Cortex of kidney (tissue), 1 donor: ENCODE measurements at places on chromosomes 1 and 21.

GRCh38 chr1:18734001-18734400 lies 103.4 kb downstream of the PAX7 start:
- no peak for DNase-seq

DNA sequence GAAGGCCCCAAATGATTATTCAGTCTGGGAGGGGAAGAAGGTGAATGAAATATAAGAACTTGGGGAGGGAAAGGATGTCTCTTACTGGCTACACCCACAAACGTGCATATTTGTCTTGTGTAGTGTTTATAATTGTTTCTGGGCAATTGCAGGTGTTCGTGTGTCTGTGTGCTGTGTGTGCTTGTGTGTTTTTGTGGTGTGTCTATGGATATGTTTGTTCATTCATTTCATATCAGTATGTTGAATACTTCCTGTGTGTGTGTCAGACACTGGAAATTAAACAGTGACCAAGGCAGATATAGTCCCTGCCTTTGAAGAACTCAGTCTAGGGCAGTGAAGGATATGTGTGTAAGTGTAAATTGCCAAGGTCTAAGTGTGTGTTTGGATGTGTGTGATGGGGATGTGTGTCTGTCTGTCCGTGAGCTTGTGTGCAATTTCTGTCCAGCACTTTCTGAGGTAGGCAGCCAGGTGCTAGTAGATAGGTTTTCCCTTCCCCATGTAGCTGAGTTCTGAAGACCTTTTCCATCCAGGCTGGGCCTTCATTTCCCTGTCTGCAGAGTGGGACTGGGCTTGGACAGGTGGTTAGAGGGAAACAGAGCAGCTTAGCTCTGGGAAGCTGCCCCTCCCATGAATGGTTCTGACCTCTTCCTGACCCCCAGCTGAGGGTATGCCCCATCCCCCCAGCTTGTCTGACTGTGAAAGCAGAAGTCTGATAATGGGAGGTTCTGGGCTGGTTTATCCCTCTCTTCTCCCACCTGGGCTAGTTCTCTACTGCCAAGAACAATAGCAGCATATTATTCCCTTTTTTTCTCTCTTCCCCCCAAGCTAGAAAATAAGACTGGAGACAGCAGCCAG lies 3.8 kb downstream of the AGO1 start:
- DNase-seq, result no peak

GRCh38 chr1:155529929-155530328 lies 32.7 kb downstream of the ASH1L start:
- no peak for DNase-seq

- DNase-seq, result no peak
Measured at GRCh38 chr1:226279498-226279897, 29.5 kb downstream of the LIN9 start.

GRCh38 chr1:177007437-177008161 lies 156.9 kb downstream of the ASTN1 start:
- DNase-seq, result no peak

GRCh38 chr21:42706765-42707164 lies 53.3 kb downstream of the PDE9A start:
- no peak for DNase-seq

DNA sequence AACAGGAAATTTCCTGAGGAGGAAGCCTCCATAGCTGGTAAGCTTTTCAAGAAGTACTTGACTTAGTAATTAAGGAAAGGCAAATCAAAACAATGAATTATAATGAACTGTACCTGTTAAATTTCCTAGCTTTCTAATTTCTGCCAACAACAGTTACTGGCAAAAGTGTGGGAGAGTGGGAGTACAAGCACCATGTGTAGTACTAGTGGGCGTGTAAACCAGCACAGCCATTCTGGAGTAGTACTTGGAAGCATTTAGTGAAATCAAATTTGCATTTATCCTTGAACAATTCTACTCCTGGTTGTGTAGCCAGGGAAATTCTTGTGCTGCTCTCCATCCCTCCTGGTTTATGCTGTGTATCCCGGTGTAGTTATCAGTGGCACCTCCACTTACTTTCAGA lies 190.8 kb downstream of the PRDM2 start:
- no peak for DNase-seq

- DNase-seq, result no peak
Measured at GRCh38 chr1:5394111-5394510, 598.1 kb downstream of the NPHP4 start.

DNA sequence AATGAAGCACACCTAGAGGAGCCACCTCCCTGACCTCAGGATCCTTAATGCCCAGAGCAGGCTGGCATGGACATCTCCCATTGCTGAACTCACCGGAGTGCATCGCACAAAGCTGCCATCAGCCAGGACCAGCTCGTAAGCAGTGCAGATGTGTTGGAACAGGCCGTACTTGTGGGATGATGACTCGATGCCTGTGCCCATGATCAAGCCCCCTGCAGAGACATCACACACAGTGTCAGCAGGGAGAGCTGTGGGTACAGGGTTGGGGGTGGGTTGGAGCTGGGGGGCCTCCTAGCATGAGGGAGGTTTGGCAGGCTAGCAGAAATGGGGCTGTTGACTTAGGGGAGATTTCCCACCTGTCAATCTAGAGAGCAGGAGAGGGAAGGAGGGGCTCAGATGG lies 12.0 kb downstream of the DHCR24 start:
- no peak for DNase-seq

DNA sequence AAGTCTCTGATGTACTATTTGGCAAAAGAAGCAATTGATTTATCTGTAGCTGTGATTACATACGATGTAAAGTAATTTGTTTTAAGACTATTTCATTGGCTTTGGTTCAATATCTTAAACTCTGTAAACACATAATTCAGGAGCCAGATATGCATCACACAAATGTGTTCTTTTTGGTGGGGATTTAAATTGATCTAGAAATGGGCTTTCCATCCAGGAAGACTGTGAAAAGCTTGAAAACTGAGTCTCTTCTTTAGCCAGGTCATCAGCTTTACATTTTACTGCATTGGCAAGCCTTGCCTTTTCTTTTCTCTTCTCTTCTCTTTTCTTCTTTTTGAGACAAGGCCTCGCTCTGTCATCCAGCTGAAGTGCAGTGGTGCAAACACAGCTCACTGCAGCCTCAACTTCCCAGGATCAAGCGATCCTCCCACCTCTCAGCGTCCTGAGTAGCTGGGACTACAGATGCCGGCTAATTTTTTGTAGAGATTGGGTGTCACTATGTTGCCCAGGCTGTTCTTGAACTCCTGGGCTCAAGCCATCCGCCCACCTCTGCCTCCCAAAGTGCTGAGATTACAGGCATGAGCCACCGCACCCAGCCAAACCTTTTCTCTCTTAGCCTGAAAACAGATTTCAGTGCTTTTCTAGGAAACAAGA lies 1.4 kb downstream of the RCAN3 start:
- no peak for DNase-seq

DNA sequence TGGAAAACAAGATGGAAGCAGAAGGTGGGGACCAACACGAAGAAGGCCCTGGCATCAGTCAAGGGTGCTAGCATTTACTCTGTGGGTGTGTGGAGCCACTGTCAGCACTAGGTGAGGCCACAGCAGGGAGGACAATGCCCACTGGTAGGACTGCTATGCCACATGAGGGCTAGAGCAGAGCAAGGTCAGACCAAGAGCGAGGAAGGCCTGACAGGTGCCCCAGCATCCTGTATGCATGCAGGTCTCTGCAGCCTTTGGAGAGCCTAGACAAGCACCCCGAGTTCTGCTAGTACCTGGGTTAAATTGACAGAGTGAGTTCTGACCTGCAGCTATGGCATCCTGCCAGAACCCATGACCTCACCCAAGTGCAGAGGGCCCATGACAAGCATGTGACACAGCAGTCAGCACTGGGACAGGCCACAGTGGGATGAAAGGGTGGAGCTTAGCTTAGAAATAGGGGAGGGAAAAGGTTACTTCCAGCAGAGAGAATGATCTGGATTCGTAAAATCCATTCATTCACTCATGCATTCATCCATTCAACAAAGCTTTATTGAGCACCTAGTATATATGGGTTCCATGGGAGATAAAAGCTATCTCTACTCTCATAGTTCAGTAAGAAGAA lies 9.0 kb upstream of the CSF1 start:
- no peak for DNase-seq

GRCh38 chr1:173122958-173123852 lies 72.5 kb upstream of the TNFSF18 start:
- no peak for DNase-seq
